ENCODE measurements at places on chromosomes 12 and 14.

DNA sequence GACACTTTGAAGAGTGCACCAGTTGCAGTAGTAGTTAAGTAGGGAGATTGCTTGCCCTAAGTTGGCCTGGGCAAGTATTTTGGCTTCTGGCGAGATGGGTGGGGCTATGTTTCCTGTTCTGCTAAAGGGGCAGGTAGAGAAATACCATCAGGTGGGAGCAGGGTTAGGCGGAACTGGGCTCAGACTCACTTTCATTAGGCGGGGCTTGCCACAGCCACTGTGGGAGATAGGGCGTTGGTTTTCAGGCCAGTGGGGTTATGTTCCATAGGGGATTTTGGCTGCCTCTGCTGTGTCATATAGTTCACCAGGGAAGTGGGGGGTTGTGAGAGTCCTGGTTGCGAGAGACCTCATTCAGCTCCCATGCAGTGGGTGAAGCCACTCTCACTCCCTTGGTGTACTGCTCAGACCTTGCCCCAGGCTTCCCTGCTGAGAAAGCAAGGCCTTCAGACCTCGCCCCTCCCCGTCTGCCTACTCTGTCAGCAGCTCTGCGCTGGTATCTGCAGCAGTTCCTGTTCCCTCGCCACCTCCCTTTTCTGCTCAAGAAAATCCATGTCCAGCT is 43.3 kb downstream of the AEBP2 start:
- DNase-seq = peak; percentile 92

- DNase-seq = peak; percentile 86
Observed at GRCh38 chr12:11718768-11719253, 69.3 kb downstream of the ETV6 start.

GRCh38 chr14:87434680-87435079 is 558.3 kb downstream of the GALC start:
- no peak for DNase-seq

GRCh38 chr14:79473651-79474050 is 737.7 kb downstream of the DIO2 start:
- no peak for DNase-seq

DNA sequence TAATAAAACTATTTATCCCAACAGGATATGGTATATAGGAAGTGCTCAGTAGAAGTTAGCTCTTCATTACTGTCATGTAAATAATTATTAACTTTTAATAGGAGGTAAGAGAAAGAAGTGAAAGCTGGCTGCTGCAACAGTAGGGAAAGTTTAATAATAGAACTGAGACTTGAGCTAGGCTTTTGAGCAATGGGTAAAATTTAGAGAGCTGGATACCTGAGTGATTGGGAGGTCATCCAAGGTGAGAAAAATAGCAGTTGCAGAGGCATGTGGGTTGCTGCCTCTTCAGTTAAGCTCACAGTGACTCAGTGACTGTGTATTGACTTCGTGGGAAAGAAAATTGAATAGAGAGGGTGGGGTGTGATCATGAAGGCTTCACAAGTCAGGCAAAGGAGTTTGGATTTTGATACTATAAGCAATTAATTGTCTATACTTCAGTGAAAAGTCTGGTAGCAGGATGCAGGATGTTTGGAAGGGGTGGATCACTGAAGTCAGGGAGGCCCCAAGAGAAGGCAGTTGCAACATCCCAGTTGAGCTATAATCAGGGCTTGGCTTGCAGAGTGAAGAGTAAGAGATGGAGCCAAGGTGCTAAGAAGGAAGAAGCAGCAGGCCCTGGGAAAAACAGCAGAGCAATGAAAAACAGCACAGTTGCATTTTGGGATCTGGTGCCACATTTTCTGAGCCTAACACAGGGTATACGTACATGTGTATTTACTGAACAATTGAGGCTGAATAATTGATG is 172.0 kb upstream of the FRMD6 start:
- DNase-seq = peak; percentile 85

- DNase-seq = no peak
Observed at GRCh38 chr12:101909646-101910045, 32.3 kb downstream of the DRAM1 start.
